ENCODE measurements at places on chromosomes 3 and 15.

- DNase-seq: peak; percentile 49
Measured at GRCh38 chr3:69385723-69386555, at the start of gene FRMD4B. Gene FRMD4B (minus strand): TSS chr3:69386088. CDS start chr3:69385989, 99 bp downstream.

DNA sequence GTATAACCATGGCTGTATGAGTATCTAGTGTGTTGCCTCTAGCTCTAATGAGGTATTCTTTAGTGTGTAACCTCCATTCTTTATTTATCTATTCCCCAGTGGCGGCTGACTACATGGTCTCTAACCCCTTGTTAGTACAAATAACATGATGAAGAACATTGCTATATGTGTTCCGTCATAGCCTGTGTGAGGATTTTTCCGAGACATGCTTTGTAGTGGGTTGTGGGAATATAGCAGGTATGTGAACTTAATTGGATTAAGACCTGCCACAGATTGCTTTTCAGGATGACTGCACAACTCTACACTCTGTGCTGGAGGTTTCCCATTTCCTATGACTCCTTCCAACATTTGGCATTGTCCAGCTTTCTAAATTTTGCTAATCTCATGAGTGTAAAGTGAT, 563.4 kb downstream of the ROBO1 start:
- no peak for DNase-seq

DNA sequence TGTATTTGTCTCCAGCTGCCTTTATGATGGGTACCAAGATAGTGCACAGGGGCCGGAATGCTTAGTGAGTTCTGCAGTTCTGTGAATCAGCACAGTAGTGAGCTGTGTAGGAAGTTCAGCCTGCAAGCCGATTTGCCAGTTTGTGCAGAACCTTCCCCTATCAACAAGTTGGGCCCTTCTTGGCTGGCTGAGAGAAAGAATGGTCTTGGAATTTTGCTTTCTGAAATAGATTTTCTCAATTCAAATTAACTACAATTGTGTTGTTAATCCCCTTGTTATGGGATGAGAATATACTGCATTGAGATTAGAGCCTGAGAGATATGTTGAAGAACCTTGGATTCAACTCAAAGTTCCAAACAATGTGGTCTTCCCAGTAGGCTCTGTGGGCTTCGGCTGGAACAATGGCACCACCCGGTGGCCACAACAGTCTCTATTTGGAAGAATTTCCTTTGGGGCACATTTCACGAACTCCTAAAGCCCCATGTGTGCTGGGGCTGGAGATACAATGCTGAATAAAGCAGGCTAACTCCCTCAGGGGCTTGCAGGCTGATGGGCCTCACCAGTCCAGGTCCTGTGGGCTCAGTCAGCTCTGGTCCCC, 59.1 kb downstream of the TRIM42 start:
- DNase-seq: no peak

DNA sequence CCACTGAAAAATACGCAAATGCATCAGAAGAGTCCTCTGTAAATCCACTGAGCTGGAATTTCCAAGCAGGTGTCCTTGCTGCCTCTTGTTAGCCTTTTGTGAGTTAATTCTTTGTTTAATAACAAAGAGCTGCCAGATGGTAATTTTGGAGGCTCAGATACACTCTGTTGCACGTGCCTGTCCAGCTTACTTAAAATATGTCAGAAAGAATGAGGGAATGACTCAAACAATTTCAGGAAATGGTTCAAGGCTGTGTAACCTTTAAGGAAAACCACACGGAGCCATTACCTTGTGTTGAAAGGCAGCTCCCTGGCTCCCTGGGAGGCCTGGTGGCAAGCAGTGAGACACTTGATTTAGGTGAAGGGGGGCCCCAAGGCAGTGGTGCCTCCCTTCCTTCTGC, 302.2 kb upstream of the CTDSPL start:
- no peak for DNase-seq

DNA sequence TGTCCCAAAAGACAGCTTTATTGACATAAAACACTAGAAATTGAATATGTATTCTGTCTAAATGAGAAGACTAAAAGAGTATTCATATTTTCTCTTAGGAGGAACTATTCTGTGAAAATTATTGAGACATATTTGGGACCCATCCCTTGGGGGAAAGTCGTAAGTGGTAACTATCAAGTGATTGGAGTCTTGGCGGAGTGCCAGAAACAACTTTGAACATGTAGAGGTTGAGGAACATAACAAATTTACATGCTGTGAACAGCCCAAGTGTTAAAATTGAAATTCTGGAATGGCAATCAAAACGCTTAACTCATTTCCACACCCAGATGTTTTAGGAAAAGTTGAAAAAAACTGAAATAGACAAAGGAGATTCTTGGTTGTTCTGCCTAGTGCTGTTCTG, 1034.6 kb downstream of the NSUN3 start:
- DNase-seq: no peak

DNA sequence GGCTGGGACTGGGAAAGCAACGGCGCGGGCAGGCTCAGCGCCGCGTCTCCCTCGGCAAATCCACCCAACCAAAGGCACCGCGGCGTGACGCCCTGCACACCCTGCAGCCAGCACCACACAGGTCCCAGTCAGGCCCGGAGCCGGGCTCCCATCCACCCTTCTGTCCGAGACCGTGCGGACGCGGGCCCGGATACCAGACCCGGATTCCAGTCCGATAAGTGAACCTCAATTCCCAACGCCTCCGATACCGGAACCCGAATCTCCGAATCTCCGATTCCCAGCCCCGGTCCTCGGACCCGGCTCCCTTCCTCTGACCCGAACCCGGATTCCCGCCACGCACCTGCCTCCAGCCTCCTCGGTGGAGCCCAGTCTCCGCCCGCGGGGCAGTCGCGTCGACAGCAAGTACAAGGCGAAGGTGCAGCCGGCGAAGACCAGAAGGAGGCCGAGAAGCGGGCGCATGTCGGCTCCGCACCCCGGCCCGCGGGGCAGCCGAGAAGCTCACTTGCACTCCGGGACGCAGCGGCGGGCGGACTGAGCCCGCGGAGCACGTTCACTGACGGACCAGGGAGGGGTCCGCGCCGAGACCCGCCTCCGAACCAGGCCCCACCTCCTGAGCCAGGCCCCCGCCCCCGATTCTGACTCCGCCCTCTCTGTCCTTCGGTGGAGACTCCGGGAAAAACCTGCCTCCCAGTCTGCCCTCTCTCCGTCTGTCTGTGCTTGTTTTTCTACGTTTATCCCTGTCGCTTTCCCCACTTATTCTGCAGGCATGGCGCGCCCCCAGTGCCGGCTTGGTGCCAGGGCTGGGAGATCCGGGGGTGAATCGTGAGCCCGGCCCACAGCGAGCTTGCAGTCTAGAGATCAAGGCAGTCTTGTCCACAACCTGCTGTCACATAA, at the start of gene TMEM41A:
Gene TMEM41A (minus strand): TSS at position 533 of the 894 bp plus-strand sequence. CDS start 74 bp downstream, at position 459.
- DNase-seq: peak; percentile 93

- no peak for DNase-seq
Measured at GRCh38 chr3:188834349-188834748, 337.4 kb upstream of the TPRG1 start.

- no peak for DNase-seq
Measured at GRCh38 chr15:92655178-92655995, at the start of gene FAM174B. Gene FAM174B (minus strand): TSS chr15:92655775.

Data from activated CD8-positive, alpha-beta memory T cell treated with anti-CD3 and anti-CD28 coated beads, Interleukin-2, amount 10 ng/mL, durations not matched to agents 7 days and 5 days (primary cell).